Renal cortex interstitium (tissue), 15 donors: ENCODE measurements at places on chromosomes 5 and 9.

DNA sequence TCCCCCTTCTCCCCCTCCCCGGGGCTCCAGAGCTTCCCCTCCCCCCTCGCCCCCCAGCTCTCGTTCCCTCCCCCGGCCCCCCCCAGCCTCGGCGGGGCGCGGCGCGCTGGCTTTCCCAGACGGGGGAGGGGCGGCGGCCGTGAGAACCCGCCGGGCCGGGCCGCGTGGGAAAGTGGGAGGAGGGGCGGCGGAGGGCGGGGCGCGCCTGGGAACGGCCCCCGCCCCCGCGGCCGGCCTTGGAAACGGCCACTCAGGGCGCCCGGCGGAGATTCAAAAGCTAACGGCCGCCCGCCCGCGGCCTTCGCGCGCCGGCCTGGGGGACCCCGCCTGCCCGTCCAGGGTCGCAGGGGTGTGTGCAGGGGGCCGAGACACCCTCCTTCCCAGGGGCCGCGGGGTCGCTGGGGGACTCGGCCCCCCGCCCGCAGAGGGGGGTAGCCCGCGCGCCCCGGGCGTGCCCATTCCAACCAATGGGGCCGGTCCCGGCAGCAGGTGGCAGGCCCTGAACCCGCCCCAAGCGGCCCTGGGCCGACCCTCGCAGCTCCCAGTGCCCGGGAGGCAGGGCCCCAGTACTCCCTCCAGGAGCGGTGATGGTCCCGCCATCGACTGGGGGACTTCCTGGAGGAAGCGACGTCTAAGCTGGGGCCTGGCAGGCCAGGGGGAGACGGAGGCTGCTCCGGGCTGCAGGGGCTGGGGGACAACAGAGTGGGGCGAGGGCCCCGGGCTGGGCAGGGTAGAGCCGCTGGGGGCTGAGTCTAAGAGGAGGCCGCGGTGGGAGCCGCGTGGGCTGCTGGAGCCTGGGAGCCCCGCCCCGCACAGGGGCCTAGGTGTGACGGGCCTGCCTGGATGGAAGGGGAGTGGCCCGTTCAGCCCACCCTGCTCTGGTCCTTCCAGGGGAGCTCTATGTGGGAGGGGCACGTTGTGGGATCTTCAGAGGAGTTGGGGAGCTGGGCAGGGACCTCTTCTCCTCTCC, 14.2 kb upstream of the NRARP start:
- DNase-seq = no peak

- DNase-seq = no peak
Measured at GRCh38 chr9:10204276-10204675, 408.5 kb downstream of the PTPRD start.

GRCh38 chr5:152622628-152623027, 217.5 kb upstream of the NMUR2 start:
- no peak for DNase-seq

GRCh38 chr9:119370816-119371215, 1.6 kb upstream of the BRINP1 start:
- DNase-seq = peak; percentile 64

DNA sequence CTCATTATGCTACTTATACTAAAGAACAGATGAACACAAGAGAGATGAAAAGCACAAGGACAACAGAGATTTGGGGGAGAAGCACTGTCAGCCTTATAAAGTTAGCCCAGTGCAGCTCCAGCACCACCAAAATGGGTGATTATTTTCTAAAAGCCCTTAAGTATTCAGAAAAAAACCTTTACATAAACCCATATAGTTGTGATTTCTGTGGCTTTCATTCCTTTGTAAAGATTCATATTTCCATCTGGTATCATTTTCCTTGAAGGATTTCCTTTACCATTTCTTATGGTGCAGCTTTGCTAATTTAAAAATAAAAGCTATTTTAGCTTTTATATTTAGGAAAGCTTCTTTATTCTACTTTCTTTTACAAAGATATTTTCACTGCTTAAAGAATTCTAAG, 311.0 kb downstream of the TMEM167A start:
- no peak for DNase-seq

DNA sequence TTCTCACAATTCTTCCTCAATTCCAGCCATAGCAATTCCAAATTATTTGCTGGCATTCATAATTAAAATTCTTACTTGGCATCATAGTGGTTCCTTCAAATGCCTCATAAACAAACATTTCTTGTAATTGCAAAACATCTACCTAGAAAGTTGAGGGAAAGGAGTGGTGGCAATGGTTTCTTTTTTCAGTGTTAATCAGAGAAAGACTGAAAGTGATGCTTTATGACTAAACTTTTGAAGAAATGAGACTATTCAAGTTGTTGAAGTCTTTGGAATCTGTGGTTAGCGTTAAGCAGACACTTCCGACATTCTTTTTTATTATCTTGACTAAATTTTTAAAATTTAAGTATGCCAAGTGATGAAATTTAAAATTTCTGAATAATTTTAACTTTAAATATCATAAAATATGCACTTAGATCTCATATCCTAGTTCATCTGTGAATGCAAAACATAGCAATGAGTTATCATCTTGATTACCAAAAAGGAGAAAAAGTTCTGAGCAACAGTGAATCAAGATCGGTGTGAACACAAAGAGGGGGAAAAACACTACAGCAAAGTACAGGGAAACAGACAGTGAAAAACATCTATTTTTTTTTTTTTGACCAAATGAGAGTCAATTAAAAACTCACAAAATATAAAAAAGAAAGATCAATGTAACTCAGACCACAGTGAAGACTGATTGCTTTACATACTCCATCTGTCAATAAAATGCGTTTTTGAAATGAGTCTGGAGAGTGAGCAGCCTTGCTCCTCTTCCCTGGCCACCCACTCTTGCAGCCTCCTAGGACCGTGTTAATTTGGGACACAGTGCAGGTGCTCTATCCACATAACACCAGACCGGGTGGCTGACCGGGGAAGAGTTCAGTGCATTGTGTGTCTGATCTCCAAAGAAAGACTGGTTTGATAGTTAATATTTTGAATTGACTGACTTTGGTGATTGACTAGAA, 20.6 kb upstream of the IL7R start:
- no peak for DNase-seq

DNA sequence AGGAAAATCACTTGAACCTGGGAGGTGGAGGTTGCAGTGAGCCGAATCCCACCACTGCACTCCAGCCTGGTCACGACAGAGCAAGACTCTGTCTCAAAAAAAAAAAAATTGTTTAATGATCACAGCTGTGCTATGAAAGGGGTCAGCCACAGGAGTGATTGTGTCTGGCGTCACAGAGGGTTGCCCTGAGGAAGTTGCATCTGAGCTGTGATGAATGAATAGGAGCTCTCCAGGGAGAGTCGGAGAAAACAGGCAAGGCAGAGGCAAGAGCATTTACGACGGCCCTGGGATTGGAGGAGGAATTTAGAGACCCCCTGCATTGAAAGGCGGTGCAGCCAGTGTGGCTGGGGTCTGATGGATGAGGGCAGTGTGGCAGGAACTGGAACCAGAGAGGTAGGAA, 25.1 kb downstream of the NAIF1 start:
- no peak for DNase-seq

DNA sequence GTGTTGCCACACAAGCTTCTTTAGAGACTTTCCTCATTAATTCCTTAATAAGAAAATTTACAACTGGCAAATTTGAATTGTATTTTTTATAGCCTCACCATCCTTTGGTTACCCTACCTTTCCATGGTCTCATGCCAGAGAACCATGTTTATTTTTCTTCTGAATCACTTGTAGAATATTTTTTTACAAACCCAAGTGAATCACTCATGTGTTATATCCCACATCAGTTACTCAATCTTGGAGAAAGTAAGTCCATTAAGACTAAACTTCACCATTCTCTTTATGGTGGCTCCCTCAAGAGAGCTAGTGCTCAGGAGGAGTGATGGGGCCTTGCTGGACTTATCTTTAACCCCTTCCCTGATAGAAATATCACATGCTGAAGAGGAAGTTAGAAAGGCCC, 128.9 kb downstream of the SUSD1 start:
- no peak for DNase-seq

DNA sequence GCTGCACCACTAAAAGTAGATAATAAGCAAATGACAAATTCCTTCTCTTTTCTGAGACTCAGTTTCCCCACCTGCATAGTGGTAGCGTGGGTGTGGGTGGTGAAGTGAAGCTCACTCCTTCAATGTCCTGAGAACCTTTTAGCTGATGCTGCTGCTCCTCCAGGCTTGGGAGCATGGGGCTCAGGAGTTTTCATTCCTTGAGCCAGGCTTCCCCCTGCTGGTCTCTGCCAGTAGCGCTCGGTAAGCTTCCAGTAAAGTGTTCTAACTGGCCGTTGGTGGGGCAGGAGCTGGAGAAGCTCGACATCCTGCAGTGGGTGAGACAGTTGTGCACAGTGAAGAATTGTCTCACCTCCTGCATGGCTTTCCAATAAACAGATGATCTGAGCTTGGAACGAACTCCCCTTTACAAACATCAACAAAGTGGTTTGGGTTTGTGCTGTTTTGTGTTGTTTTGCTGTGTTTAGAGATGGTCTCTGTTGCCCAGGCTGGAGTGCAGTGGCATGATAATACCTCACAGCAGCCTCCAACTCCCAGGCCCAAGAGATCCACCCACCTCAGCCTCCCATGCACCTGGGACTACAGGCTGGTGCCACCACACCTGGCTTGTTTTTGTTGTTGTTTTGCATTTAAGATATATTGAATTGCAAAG, 34.6 kb downstream of the SPARC start:
- peak; percentile 62 for DNase-seq

- no peak for DNase-seq
Measured at GRCh38 chr5:52822437-52822836, 34.7 kb downstream of the ITGA1 start.
